Stimulated activated CD8-positive, alpha-beta memory T cell treated with anti-CD3 and anti-CD28 coated beads, Interleukin-4, amount 100 ng/mL, for 24 hours (primary cell): ENCODE measurements at places on chromosomes 11 and 22.

GRCh38 chr11:68659158-68659921, 25.0 kb upstream of the GAL start:
- DNase-seq = no peak

DNA sequence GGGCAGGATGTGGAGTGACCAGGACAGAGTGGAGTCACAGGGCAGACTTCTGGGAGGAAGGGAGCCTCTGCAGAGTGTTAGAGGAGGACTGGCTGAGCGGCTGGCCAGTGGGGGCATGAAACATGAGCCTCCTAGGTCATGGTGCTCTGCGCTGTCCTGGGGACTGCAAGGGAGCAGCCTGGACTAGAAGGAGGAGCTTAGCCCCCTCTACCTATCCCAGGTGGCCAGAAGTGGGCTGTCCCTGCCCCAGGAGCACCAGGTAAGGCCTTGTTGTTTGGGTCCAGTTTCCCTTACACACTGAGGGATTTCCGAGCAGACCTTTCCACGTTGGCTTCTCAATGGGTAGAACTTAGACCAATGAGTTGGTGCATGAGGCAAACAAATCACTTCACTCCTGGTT, 7.4 kb downstream of the PKNOX2 start:
- DNase-seq = no peak

- DNase-seq = no peak
Measured at GRCh38 chr11:97296301-97296700, 906.5 kb downstream of the JRKL start.

GRCh38 chr11:83205608-83206185, 12.2 kb downstream of the ANKRD42 start:
- DNase-seq = no peak

GRCh38 chr11:95330302-95330701, 99.3 kb upstream of the SESN3 start:
- no peak for DNase-seq

DNA sequence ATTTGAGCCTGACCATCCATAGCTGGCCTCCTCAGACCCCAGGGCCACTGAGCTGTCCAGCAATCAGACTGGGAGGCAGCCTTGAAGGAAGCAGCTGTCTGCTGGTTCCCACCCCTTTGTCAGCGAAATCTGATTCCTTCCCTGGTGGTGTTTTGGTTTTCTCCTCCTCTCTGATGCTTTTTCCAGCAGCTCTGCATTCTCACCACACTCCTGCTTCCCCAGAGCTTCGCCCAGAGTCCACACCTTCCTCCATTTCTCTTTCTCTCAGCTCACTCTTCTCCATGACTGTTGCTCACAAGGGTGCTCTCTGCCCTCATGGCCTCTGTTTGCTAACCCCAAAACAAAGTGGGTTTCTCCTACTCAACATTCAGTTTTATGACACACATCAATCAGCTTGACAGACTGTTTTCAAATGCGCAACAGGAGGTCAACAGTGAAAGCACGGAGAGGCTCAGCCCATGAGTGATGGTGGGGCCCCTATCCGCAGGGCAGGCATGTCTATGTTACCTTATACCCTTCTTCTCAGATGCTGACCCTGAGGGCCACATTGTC, 130.6 kb upstream of the MTNR1B start:
- DNase-seq = no peak

DNA sequence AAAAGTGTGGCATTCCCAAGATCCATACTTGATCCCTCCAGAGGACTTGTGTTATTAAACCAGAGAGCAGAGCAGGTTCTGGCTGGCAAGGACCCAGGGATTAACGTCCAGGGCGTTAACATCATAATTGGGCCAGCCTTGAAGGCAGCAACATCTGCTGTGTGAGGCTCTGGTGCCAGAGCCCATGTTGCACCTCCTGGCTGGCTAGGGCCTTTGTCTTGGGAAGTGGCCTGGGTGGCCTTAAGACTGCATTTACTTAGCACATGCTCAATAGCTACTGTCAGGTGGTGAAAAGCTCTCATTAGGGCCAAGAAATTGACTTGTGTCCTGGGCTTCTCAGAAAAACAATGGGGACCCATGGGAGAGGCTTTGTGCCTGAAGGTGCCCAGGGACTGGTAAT, 66.6 kb downstream of the CACNG2 start:
- DNase-seq = no peak

DNA sequence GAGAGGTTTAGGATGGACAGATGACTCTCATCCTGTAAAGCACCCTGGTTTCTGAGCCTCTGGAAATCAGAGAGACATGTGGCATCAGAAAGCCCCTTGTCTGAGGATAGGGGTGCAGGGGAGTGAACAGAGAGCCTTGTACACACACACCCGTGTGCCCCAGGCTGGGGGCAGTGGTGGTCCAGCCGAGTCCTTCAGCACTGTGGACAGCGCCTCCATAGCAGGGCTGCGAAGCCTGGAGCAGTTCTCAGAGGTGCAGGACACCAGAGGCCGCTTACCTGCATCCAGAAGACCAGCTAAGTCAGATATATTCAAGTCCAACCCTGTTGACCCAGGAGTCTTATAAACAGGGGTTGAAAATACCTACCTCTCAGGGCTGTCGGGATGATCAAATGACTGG, 11.5 kb upstream of the IGSF9B start:
- DNase-seq = no peak

- no peak for DNase-seq
Measured at GRCh38 chr11:27075192-27075591, 34.6 kb downstream of the BBOX1 start.

- DNase-seq = no peak
Measured at GRCh38 chr11:96054870-96055705, 131.2 kb upstream of the MTMR2 start.

GRCh38 chr11:62645946-62646824, at the start of gene GANAB:
GANAB (minus strand) TSS chr11:62646613; CDS start chr11:62646599, 14 bp downstream.
- peak; percentile 99 for DNase-seq

DNA sequence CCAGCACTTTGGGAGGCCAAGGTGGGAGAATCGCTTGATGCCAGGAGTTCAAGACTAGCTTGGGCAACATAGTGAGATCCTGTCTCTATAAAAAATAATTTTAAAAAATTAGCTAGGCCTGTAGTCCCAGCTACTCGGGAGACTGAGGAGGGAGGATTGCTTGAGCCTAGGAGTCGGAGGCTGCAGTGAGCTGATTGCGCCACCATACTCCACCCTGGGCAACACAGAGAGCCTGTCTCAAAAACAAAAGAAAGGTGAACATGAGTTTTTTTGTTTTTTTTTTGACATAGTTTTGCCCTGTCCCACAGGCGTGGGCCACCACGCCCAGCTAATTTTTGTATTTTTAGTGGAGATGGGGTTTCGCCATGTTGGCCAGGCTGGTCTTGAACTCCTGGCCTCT, 17.6 kb downstream of the MED15 start:
- DNase-seq = no peak

DNA sequence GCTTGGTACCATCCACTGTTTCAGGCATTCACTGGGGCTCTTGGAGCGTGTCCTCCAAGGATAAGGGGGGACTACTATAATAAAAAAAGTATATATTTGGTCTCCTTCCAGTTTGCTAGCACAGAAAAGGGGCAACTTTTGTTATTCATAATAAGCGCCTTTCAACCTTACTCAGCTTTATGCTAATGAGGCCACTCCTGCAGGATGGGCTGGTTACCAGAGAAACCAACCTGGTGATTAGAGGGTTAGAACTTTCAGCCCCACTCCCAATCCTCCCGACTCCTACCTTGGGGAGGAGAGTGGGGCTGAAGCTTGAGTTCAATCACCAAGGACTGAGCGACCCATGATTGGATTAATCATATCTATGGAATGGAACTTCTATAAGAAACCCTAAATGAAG, 31.8 kb downstream of the PPFIBP2 start:
- DNase-seq = no peak

DNA sequence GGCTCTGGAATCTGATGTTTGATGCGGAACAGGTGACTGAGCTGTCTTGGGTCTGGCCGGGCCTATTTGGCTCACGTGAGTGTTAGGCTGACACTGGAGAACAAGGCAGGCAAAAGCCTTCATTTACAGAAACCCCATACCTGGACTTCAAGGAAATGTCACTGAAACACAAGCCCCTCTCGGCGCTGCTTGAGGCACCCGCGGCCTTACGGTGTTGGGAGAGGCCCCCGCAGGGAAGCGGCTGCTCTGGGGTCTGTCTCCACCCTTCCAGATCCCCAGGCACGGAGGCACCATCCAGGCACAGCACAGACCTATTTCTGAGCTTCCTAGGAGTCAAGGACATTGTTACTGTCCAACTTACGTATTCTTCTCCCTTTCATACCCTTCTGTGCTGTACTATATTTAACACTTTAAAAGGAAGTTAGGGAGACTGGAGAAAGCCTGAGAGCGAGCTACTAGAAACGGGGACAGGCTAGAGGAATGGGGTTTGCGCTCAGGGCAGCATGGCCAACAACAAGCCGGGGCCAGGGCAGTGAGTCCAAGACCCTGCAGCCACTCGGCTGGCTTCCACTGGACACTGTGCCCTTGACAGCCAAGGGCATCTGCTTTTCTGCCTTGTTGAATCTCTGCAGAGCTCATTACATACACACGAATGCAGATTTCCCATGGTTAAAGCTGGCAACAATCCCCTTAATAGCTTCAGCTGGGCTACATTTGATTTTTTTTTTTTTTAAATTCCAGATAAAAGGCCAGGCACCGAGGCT, 23.8 kb downstream of the DRD4 start:
- DNase-seq = no peak

- no peak for DNase-seq
Measured at GRCh38 chr11:66183494-66184048, 84.9 kb upstream of the RAB1B start.

- DNase-seq = no peak
Measured at GRCh38 chr11:36073411-36074203, 129.7 kb downstream of the LDLRAD3 start.

- DNase-seq = no peak
Measured at GRCh38 chr22:42901790-42902508, 44.9 kb upstream of the ARFGAP3 start.

- DNase-seq = no peak
Measured at GRCh38 chr11:90564531-90564930, 341.7 kb upstream of the CHORDC1 start.

DNA sequence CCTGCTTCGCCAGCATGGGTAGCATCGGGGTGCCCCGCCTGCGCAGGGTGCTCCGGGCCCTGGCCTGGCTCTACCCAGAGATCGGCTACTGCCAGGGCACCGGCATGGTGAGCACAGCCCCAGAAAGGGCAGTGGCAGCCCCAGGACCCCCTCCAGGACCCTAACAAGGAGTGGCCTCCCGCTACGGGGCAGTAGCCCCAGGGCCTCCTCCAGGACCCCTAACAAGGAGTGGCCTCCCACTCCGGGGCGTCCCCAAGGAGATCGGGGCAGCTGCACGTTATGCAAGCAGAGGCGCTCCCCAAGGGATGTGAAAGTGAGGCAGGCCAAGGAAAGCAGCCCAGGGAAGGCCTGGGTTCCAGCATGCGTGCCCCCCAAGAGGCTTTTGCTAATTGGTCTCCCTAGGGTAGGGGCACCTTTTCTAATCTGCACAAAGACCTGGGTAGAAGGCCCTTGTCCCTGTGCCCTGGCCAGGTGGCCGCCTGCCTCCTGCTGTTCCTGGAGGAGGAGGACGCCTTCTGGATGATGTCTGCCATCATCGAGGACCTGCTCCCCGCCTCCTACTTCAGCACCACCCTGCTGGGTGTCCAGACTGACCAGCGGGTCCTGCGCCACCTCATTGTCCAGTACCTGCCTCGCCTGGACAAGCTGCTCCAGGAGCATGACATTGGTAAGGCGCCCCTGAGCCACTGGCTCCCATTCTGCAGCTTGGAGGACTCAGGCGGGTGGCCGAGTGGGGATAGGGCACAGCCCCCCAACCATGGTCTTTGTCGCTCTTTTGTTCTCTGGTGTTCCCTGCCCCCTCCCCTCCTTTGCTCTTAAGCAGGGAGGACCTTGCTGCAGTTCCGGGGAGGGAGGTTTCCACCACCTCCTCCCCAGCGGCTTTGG, 35.0 kb downstream of the SGSM3 start:
- DNase-seq = no peak

DNA sequence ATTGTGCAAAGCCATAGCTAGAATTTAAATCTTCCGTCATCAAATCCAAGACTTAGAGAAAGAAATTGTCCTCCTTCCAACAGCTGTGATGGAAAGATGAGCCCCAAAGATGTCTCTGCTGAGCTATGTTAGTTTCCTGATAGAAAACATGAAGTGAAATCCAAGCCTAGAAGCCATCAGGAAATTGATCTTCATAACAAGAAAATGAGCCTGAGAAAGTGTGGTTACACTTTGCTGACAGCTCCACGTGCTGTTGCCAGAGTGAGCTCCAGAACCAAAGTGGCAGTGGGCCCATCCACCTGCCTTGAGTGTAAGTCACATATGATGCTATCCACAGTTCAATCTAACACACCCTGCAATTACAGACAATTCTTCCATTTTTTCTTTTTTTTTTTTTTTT, 58.0 kb upstream of the UBASH3B start:
- DNase-seq = no peak

DNA sequence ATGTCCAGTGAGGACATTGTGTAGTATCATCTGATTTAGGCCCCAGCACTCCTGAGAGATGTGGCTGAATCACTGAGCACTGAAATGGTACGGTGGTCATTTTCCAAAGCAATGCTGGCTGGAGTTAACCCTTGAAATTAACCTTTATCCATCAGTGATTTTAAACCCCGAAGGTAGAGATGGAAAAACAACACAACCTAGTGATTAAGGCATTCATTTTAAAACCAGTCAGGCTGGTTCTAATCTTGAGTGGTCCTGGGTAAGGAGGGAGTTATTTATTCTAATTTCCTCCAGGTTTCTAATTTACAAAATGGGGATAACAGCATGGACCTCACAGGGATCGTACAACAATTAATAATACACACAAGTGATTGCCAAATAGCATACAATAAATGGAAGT, 6.6 kb upstream of the CSNK2A3 start:
- DNase-seq = no peak

DNA sequence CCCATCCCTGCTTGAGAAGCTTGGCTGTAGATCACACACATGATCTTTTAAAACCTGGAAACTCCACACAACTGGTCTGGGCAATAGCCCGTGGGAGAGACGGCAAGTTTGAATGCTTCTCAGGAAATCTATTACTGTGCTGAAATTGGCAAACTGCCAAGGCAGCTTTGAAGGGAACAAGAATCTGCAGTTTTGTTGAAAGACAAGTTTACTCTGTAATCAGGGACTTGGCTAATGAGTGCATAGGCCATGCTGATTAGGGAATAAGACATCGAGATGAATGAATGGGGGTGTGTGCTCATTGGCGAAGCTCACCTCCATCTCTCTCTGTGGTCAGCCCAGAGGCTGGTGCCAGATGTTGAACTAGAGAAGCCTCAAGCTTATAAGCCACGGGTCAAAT, 218.8 kb downstream of the HIPK3 start:
- DNase-seq = no peak

- DNase-seq = no peak
Measured at GRCh38 chr11:13388741-13389140, 74.3 kb downstream of the BTBD10 start.
